NCI-H2081 treated with DMSO at 0.1 percent for 48 hours (cell line): ENCODE measurements at places on chromosomes 1 and 21.

- DNase-seq, result no peak
Observed at GRCh38 chr1:63718541-63718970, 55.3 kb upstream of the ROR1 start.

GRCh38 chr21:16418642-16419041 is 688.9 kb downstream of the USP25 start:
- DNase-seq, result no peak

- no peak for DNase-seq
Observed at GRCh38 chr1:21293537-21294265, 3.4 kb upstream of the ECE1 start.

DNA sequence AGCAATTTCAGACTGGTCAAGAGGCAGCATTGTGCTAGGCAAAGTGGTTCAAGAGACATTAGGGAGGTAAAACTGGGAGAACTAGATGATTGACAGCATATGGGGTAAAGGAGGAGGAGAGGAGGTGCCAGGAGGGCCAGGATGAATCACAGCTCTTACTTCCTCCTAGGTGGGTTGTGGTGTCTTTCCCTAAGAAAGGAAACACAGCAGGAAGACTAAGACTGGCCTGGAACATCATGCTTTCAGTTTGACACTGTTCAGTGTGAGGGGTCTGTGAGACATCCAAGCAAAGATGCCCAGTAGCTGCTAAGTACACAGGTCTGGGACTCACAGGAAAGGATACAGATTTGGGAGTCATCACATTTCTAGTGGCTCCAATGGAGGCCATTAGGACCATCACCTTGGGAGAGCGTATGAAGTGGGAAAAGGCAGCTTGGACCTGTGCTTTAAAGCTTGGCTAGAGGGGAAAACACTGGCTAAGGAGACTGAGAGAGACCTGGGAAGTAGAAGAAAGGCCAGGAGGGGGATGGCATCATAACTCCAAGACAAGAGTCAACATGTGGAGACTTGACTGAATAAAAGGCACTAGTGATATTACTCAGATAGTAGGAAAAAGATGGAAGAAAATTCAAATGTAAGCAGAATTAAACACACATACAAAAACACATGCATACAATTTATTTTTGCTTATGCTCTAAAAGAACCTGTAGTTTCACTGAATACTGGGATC is 17.3 kb downstream of the CD58 start:
- DNase-seq, result no peak

- no peak for DNase-seq
Observed at GRCh38 chr1:41662061-41662764, 177.7 kb upstream of the EDN2 start.
